NCI-H524 treated with DMSO at 0.1 percent for 48 hours (cell line): ENCODE measurements at places on chromosomes 2 and 18.

DNA sequence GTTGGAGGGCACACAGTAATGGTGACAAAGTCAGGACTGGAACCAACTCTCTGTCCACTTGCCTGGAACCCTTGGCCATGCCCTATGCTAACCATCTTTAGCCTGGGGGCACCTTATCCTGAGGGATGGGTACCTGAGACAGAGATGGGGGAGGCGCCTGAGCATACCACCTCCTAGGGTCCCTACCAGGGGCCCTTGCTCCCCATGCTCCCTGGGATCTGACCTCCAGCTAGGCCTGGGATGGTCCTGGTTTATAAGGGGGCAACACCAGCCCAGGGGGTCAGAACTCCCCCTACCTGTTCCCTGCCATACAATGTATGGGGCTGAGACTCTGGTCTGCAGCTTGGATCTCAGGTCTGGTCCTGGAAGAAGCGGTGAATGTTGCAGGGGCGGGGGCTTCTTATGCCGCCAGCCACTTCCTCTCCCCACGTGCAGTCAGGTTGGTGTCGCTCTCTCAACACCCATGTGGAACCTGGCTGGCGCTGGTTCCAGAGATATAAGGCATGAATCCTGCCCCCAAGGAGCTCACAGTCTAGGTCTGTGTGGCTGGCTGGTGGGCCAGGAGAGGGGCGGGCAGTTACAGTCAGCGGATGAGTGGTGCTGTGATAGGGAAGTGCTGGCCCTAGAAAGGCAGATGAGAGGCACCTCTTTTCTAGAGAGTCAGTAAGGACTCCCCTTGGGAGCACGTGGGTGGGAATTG is 3.8 kb upstream of the TOGARAM2 start:
- no peak for DNase-seq

- no peak for DNase-seq
Observed at GRCh38 chr2:145910416-145910815, 1390.5 kb upstream of the ZEB2 start.

DNA sequence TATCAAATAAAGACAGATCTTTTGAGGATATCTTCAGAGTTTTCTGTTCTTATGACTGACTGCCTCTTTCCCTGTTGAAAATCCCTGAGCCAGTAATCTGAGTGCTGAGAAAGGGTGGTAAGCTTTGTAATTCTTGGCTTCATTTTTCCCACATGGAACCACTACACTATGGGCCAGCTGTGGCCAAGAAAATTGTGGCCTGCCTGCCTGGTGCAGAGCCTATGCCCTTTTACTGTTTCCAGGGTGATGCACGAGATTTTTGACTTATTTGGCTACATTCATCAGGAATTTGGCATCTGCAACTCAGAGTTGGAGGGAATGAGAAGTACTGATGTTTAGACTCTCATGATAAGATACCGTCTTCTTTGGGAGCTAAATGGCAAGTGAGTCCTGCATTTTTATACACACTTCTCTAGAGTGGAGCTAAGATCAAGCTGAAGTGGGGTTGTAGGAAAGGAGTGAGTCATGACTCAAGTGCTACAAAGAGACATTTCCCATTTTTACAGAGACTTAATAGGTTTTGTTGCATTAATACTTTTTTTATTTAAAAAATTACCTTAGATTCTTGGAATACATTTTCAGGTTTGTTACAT is 328.2 kb upstream of the CDH7 start:
- no peak for DNase-seq

GRCh38 chr2:70990216-70990615 is 4.5 kb downstream of the TEX261 start:
- no peak for DNase-seq

- DNase-seq, result no peak
Observed at GRCh38 chr2:62302631-62303435, 106.9 kb downstream of the B3GNT2 start.

GRCh38 chr2:75632813-75633212 is 13.8 kb upstream of the MRPL19 start:
- no peak for DNase-seq

- DNase-seq, result peak; percentile 38
Observed at GRCh38 chr18:69659142-69659651, 258.5 kb downstream of the DOK6 start.

GRCh38 chr2:119744335-119744939 is 15.3 kb upstream of the PTPN4 start:
- DNase-seq, result no peak

DNA sequence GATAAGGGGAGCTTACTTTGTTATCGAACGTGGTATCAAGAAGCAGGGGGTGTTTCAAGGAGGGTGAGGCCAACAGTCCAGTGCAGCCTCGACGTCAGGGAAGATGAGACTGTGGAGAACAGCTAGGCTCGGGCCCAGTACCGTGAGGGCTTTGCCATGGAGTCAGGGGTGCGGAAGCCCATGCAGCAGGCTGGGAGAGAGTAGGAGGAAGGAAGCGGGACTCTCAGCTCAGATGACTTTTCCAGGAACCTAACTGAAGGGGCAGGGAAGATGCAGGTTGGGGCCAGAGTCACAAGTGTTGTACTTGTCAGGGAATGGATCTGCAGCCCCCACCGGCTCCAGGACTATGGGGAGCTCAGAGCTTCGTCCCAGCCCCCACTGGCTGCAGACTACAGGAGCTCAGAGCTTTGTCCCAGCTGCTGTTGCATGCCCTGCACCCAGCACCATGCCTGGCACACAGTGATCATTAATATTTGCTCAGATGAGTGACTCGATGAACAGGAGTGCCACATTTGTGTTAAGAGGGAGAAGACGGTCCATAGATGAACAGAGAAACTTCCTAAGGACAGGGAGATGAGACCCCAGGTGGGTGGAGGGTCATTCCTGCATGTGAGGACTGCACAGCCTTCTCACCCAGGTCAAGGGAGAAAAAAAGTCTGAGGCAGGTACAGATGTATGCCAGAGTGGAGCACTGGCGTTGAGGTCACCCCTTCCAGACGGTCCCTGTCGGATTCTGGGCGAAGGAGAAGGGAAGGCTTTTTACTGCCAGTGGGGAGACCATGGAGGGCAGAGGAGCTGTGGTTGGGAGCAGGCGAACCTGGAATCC is 36.4 kb downstream of the PTGR3 start:
- DNase-seq, result no peak

DNA sequence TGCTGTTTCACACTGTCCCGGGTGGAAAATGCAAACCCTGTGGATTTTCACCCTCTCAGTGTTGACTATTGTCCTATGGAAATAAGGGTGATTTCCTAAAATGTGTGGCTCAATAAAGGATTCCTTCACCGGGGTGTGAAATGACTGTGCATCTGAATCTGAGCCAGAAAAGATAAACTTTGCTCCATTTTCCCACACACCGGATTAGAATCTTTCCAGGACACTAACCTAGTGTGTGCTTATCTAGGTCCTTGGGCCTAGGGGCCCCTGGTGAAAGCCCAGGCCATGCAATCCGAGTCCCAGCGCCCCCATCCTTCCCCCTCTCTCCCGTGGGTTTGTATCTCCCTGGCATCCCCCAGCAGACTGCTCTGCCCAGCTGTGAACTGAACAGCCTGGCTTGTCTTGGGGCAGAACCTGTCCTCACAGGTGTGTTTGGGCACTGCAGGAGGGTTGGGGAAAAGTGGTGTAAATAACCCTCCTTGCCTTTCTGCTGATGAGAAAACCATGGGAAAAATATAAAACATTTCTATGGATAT is 17.3 kb downstream of the KLHL29 start:
- DNase-seq, result no peak

DNA sequence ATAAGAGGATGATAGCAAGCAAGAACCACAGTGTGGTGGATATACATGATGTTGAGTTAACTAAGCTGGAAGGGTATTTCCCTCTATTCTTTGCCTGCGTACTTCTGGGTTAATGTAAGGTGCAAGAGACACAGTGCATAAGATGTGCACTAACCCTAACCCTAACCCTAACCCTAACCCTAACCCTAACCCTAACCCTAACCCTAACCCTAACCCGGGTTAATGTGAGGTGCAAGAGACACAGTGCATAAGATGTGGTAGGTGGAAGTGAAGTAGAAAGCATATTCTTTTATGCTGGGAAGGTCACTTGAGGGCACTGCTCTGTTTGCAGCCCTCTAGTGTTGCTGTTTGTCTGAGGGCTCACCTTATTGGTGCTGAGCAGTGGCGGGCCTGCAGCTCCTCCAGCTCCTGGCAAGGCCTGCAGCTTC is 181.5 kb upstream of the ITGA4 start:
- no peak for DNase-seq

DNA sequence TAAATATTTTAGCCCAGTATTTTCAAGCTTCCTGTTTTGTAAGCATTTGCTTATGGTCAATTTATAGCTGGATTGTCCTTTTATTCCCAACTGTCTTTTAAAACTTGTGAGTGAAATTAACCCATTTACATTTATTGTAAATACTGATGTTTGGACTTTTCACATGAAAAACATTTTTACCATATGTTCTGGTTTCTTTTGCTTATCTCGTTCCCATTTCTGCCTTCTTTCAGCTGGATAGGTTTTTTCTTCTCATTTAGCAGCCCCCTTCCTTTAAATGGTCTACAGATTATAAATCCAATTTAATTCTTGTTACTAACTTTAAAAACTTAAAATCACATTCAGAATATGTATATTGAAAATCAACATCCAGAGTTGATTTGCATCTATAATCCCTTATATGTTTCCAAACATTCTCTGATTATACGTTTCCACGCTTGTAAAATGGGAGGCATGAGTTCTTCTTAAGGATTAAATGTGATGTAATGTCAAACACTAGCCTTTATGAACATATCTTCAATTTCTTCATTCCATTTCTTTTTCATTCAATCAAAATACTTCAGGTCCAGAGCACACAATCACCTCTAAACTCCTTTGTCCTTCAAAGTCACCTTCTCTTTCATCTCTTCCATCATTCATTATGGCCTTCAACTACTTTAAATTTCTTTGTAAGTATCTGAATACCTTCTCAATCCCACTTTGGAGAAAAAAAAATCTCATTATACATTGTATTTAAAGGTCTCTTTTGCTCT is 1.1 kb upstream of the KDM3A start:
- no peak for DNase-seq
